ENCODE measurements at places on chromosomes 6 and 20.

DNA sequence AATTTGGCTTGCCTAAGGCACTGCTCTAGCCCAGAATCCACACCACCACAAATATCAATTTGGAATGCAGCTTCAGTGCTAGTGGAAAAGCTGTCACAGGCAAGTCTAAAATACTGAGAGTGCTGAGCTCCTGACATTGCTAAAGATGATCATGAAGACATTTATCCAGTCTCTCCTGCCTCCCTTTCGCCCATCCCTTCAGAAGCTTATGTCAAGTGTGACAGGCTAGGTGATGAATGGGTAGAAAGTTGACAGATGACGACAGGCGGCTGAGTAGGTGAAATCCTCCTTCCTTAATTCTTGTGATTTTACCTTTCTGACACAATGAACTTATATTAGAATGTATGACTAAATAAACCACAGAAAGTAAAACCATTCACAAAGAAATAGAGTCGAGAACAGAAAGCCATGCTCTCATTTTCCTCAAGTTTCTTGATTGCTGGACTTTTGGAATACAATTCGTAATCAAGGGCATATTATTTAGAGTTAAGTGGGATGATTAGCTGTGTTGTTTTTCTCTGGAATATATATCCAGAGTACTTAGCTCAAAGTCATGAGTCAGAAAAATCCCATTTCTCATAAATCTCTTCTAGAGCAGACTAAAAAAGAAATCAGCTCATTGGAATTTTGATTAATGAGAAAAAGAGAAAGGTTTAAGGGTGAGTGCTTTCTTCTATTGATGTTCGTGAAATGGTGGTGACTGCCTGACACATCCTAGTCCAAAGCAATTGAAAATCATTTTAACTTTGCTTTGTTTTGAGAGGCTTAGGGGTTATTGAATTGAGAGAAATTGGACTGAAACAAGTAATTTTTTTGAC is 1228.2 kb upstream of the CITED2 start:
- DNase-seq, result no peak

GRCh38 chr6:169231790-169232506 is 21.7 kb downstream of the THBS2 start:
- no peak for DNase-seq

GRCh38 chr6:43944908-43945767 is 175.1 kb downstream of the VEGFA start:
- no peak for DNase-seq

DNA sequence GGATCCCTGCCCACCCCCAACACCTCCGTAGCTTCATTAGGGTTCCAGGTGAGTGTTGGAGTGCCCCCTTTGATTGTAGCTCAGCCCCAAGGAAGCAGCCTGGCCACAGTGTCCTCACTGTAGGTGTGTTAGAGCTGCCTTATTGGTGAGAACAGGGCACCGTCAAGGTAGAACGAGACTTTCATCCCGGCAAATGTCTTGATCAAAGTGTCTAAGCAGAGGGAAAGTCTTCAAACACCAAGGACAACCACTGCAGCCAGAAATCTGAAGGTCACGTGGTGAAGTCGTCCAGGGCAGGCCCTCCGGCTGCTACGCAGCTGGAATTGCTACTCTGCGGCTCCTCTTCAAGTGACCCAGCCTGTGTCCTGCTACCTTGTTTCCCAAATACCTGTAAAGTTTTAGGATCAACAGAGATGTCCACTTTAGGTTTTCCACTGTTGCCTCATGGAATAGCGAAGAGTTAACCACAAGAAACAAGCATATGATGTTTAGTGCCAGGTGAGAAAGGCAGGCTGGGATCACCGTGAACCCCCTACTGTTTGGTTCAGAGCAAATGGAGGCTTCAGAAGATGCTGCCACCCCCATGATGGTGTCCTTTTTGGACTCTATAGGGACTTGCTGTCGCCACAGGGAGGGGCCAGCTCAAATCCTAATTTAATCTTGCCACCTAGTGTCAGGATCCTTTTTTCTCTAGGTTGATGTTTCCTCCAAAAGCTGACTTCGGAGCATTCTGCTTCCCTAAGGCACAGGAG is 1.7 kb upstream of the DLL1 start:
- no peak for DNase-seq

- no peak for DNase-seq
These were observed 1.5 kb upstream of the CCR6 start for GRCh38 chr6:167121335-167121841.

DNA sequence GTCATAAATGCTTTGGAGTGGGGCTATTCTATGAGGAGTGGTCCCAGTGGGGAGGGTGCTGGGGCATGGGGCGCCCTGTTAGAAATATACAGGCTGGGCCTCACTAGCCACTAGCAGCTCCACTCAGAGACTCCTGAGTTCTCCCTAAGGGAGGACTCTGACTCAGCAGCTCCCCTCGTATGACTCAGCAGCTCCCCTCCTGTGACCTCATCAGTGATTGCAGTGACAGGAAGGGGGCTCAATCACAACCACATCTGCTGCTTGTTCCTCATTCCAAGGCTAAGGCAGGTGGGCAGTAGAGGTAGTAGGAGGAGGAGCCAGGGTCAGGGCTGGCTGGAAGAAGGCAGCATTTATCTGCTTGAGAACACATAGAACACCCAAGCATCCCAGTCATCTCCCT is 73.7 kb downstream of the PRND start:
- no peak for DNase-seq
